GM04503 (cell line): ENCODE measurements at places on chromosomes 12 and 14.

GRCh38 chr14:82422230-82422629 is 888.6 kb upstream of the SEL1L start:
- no peak for DNase-seq

DNA sequence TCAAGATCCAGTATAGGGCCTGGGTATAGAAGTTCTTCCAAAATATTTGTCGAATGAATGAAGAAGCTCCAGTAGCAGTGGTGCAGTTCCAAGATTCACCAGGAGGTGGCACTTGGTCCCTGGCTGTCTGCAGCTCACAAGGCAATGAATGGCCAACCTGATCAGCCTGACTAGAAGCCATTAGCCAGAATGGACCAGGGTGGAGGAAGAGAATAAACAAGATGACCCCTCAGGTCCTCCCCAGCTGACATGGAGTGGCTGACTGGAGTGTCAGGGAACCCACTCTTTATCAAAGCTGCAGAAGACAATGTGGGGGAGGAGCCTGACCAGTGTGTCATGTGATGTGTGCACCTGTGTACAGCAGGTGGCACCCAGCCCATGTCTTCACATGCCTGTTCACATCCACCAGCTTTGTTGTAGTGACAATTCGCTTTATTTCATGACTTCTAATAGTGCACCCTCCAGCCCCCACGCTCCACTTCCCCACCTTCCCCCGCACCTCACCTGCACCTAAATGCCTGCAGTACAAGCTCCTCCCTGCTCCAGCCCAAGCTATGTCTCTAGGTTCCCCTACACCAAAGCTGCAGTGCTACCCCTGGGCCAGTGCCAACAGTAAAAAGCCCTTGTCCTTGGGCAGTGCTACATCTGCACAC is 3.0 kb downstream of the LTBP2 start:
- no peak for DNase-seq

DNA sequence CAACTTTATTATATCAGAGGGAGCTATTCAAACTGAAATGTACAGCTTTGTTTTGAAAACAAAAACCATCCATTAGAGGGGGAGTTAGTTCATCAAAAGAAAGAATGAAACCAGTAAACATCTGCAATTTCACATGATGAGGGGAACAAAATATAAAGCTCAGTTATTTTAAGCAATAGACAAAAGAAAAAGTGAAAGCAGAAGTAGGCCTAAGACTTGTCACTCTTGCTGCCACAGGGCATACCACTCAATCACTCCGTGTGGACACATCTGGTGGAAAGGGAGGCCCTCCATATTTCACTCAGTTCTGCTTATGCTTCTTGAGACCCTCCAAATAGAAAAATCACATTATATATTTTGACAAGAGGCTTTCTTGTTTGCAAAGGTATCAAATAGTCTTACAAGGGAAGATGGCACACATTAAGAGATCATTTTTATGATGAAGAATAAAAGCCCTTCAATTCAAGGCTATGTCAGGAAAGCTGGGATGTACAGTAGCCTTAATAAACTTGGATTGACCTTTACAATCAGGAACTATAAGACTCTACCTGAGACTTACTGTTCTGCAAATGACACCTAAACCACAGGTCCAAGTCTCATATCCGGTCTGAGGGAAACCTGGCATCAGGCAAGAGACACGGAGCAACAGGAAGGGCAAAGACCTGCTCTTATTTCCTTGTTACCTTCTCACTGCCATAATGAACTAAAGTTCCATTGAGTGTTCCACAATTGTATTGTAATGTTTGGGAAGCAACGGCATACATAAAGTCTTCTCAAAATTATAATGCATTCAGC is 222.5 kb upstream of the GRIP1 start:
- no peak for DNase-seq

DNA sequence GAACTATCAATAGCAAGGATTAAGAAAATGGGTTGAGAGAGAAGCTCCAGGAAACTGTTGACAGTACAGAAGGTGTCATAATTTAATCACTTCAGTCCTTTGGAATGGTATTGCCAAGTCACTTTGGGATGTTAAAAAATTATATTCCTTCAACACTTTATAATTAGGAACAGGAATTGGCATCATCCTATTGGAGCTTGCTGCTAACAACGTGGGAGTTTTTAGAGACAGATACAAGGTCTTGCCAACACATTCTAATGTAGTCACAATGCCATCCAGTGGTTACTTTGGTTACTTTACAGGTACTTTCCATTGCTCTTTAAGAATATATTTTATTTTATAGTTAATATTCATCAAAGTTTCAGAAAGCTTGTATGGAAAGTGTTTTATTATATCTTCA is 310.1 kb downstream of the SYT1 start:
- DNase-seq: peak; percentile 12

DNA sequence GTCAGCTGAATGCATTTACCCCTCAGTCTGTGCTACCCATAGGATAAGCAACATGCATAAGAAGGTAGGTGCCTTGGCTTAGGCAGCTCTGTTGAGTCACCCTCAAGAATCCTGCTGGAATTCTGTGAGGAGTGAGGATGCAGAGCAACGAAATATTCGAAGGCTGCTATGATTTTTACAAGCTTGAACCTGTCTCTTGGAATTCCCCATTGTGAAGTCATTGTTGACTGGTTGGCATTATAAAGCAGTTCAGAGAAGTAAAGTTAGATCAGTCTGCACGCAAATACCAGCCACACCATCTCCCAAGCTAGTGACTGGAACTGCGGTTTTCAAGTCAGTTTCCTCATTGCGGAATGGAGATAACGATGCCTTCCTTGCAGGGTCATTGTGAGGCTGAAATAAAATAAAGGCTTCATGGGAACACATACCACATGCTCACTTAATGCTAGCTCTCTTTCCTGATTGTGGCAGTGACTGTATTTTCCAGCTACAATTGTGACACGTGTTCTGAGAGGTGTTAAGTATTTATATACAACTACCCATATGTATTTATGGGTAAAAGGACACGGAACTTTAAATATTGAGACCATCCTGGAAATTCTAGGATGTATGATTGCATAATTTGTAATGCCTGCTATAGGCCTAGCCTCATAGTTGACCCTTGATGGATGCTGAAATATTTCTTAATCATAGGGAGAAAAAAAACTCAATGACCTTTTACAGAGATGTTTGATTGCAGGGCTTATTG is 96.7 kb downstream of the ETV6 start:
- DNase-seq: no peak

- DNase-seq: no peak
Observed at GRCh38 chr12:100827901-100828520, 33.4 kb downstream of the ANO4 start.

DNA sequence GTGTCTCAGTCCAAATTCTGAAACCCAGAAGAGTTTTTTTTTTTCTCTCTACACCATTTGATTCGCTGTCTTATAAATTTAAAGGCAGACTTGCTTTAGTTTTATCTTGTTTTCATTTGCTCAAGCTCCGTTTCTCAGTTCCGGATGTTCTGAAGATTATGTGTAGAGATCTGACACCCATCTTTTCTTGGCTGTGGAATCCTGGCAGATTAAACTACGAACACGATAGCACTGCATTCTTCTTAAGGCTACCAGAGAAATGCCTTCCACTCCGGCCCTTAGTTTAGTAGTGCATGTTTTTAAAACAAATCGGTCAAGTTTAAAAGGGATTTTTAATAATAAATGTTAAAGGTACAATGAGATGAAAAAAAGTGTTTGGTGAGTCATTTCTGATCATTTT is 106.4 kb downstream of the LMO3 start:
- no peak for DNase-seq

GRCh38 chr14:32648434-32648833 is 290.2 kb upstream of the NPAS3 start:
- peak; percentile 62 for DNase-seq

- DNase-seq: no peak
Observed at GRCh38 chr12:96997797-96998484, 90.9 kb downstream of the NEDD1 start.

GRCh38 chr14:30349520-30349919 is 209.4 kb upstream of the G2E3 start:
- no peak for DNase-seq

- DNase-seq: no peak
Observed at GRCh38 chr12:15634010-15634683, 155.0 kb downstream of the EPS8 start.

- peak; percentile 24 for DNase-seq
Observed at GRCh38 chr12:121334513-121335343, 17.5 kb downstream of the ANAPC5 start.

DNA sequence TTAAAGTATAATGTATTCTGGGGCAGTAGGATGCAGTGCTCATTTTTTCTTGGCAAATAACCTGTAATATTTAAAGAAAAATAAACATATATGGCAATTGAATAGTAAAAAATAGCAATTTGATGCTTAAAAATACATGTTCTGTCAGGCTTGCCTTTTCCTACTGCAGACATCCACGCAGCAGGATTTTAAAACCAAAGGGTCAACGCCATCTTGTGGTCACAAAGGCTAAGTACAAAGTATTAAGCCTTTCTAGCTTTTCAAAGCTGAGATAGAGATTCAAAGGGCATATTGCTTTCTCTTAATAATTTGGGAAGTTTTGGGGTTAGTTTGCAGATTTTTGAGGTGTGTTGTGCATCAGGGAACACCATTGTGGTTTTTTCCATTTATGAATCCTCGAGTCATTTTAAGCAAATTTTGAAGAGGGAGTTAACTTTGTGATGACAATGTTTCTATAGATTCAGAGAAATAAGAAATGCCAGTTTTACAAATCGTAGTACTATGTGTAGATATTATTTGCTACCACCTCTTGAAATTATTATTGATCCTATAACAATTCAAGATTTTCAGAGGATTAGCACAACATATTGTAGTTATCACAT is 4.7 kb upstream of the CCER1 start:
- no peak for DNase-seq

DNA sequence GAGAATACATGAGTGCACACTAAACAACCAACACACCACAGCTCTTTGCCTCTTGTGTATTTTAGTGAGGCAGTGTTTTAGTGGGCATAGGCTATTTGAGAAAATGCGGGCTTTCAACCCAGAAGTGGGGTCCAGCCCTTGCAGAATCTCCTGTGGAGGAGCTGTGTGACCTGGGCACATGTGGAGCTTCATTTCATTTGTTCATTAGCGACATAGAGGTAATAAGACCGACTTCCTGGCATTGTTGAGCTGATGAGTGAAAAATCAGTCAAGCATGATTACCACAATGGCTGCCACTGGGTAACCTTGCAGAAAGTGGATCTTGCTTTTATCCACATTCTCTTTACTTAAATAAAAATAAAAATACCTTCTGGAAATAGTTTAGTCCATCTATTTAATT is 923.5 kb downstream of the BCL11B start:
- DNase-seq: no peak

DNA sequence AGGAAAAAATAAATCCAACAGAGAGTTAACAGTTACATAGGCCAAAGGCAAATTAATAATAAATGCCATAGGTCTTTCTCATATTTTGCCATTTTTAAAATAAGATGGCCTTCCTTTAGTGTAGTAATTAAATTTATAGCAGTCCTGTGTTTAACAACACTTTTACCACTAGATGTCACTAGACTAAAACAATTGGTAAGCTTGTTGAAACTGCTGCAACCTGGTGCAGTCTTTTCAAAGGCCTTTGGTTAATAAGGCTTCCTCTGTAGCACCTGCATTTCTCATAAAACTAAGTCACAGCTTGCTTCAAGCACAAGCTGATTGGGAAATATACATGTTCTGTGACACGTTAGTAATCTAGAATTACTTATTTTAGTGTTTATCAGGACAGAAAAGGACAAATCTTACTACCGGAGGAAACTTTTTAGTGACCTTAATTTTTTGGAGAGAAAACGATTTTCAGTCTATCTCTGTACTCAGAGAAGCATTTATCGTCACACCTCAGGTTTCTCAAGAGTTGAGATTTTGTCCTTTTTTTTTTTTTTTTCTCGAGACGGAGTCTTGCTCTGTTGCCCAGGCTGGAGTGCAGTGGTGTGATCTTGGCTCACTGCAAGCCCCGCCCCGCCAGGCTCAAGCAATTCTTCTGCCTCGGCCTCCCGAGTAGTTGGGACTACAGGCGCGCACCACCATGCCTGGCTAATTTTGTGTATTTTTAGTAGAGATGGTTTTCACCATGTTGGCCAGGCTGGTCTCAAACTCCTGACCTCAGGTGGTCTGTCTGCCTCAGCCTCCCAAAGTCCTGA is 20.0 kb downstream of the BORCS5 start:
- DNase-seq: peak; percentile 27

DNA sequence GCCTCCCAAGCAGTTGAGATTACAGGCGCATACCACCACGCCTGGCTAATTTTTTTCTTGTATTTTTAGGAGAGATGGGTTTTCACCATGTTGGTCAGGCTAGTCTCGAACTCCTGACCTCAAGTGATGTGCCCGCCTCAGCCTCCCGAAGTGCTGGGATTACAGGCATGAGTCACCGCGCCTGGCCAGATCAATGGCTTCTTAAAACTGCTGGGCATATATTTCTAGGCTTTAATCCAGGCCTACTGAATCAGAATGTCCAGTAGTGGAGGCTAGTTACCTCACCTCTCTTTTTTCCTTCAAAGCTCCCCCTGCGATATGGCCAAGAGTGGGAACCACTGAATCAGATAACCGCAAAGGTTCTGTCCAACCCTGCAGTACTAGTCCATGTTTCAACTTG is 17.1 kb downstream of the POU6F1 start:
- DNase-seq: no peak

- no peak for DNase-seq
Observed at GRCh38 chr14:20204721-20205120, 14.0 kb downstream of the OR11G2 start.

- no peak for DNase-seq
Observed at GRCh38 chr14:75174066-75174465, 2.3 kb downstream of the TMED10 start.

GRCh38 chr14:93120517-93120916 is 4.8 kb upstream of the ITPK1 start:
- no peak for DNase-seq

- no peak for DNase-seq
Observed at GRCh38 chr12:131449027-131449426, 261.9 kb upstream of the SFSWAP start.

GRCh38 chr12:130747867-130748740 is 32.0 kb upstream of the RIMBP2 start:
- DNase-seq: no peak
